ENCODE measurements at places on chromosomes 1 and 21.

- no peak for DNase-seq
These were observed 27.8 kb upstream of the GPR153 start for GRCh38 chr1:6288665-6289064.

DNA sequence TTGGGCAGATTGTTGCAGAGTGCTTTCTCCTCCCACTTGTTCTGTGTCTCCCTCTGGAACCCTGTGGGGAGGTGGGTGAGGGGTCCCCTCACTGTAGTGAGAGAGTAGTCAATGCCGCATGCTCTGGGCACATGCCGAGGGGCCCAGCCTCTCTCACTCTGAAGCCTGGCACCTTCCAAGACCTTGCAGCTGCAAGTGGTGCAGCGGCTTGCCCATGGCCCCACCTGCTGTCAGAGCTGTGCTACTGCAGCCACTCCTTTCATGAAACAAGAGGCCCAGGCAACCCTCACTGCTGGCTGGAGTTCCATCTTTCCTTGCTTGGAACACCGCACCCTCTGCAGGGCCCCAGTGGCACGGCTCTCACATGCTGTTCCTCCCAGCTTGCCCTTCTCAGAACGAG, 58.4 kb upstream of the COL6A1 start:
- DNase-seq, result peak; percentile 85

GRCh38 chr1:90282811-90283210, 287.9 kb downstream of the ZNF326 start:
- DNase-seq, result no peak

- no peak for DNase-seq
These were observed 400.5 kb downstream of the GPATCH2 start for GRCh38 chr1:217230412-217230811.

DNA sequence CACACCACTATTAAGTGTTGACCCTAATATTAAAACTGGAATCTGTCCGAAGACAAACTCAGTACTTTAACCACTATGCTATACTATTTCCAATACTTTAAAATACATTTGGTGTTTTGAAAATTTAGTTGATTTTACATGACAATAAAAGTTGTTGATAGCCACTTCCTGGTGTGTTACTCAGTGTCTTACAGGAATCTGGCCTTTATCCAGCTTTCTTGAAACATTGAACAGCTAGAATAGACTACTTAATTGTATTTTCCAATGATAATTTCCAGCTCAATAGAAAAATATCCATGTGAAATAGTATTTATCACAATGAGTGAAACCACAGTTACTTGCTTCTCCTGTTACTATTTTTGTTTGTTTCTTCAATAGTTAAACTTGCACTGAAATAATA, 369.6 kb upstream of the ADGRL4 start:
- DNase-seq, result no peak

- DNase-seq, result no peak
These were observed 77.1 kb upstream of the CD55 start for GRCh38 chr1:207244409-207244801.

GRCh38 chr21:14519000-14519399, 27.1 kb downstream of the SAMSN1 start:
- DNase-seq, result no peak

DNA sequence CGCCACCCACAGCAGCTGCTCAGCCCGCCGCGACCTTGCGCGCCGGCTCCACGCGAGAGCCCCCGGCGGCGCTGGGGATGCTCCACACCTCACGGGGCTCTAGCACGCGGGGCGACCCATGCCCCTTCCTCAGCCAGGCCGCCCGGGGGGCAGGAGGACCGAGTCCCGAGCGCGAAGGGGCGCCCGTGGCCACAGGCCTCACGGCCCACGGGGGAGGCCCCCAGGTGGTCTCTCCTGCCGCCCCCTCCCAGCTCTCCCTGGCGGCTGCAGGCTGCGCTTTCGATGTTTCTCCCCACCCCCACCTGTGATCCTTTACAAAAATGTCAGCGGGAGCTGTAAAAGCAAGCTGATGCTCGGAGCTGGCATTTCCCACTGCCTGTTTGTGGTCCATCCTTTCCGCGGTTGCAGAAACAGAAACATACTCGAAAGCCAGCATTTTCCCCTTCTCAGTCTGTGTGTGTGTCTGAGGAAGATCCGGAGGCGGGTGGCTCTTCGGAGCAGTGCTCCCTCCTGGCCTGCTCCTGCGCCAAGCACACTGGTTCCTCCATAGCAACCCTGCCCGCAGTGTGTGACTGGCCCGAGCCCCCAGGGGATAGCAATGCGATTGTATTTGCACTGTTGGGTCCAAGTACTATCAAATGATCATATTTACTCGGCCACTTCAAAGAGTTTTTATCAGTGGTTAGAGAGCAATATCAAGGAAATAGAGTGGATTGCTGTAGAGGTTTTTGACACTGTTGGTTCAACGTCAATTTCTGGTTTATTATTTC, 2.1 kb downstream of the KIF26B start:
- DNase-seq, result no peak

DNA sequence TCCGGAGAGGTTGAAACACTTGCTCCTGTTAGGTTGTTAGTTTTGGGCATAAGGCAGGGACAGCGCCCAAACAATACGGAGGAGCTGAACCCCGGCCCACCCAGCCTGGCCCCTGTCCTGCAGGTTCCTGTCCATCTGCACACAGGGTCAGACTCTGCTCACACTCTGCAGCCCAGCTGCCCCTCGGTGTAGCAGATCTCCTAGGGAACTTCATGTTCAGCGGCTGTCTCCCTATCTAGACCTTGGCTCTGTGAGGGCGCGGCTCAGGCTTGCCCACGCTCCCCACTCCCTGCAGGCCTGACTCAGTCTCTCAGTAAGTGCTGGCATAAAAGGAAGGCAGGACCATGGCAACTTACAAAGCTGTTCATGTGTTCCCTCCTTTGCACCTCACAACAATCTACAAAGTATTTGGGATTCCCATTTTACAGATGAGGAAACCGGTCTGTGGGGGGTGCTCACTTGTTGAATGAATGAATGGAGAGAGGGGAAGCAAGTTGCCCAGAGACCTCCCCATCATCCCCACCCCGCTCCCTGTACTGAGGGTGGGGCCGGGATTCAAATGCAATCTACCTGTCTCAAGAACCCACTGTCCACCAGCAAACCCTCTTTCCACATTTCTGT, 26.2 kb downstream of the ACOT11 start:
- DNase-seq, result no peak

- DNase-seq, result no peak
These were observed 14.8 kb upstream of the SLC45A1 start for GRCh38 chr1:8303141-8303540.

DNA sequence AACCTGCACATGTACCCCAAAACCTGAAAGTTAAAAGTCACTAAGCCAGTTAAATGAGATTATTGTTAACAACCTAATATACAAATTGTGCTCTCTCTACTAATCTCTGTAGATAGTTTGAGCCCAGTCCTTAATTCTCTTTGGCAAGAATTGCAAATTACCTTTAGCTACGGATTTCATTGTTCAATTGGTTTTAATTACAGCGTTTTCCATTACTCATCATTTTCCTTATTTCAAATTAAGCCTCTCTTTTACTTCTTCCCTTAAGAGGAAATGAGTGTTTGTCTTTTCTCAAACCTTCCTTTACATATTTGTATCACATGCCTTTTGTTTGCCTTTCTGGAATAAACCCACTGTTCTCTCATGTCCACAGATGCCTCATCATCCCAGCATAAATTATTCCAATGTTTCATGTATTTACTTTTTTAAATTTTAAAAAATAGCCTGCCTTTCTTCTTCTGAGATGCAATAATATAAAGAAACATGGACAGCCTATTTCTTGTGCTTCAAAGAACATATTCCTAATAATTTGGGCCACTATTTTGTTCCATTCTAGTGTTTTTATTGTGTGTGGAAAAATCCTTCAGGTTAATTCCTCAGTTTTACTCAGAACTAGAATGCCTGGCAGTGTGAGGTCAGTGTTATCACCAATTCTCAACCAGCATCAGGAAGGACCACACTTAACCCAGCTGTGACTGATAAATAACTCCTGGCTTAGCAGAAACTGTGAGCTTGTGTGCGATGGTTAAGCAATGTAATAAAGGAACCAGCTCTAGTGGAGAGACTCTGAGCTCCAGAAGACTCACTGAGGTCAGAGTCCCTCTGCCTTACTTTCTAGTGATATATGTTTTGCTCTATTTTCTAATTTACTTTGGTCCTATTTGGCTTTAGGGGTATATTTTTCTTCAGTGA, 600.5 kb downstream of the LTN1 start:
- no peak for DNase-seq

GRCh38 chr1:244286341-244286740, 165.4 kb downstream of the ADSS2 start:
- DNase-seq, result no peak

DNA sequence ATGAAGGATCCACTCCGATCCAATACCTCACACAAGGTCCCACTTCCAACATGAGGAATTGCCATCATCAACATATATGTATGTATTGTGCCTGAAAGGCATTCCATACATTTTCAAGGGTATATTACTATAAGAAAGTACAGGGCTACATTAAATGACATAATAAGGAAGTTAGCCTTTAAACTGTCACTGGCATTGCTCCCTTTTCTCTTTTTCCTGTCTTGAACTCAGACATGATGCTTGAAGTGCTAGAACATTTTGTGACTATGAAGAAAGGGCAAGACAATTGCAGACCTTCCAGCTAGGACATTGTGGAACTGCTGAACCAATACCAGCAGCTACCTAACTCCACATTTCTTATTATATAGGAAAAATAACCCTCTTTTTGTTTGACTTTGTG, 2.9 kb upstream of the TSPAN2 start:
- DNase-seq, result no peak

- DNase-seq, result no peak
These were observed 811 bp downstream of the EXO1 start for GRCh38 chr1:241848686-241849344.

- DNase-seq, result no peak
These were observed 19.6 kb upstream of the FAM89A start for GRCh38 chr1:231059566-231060193.

DNA sequence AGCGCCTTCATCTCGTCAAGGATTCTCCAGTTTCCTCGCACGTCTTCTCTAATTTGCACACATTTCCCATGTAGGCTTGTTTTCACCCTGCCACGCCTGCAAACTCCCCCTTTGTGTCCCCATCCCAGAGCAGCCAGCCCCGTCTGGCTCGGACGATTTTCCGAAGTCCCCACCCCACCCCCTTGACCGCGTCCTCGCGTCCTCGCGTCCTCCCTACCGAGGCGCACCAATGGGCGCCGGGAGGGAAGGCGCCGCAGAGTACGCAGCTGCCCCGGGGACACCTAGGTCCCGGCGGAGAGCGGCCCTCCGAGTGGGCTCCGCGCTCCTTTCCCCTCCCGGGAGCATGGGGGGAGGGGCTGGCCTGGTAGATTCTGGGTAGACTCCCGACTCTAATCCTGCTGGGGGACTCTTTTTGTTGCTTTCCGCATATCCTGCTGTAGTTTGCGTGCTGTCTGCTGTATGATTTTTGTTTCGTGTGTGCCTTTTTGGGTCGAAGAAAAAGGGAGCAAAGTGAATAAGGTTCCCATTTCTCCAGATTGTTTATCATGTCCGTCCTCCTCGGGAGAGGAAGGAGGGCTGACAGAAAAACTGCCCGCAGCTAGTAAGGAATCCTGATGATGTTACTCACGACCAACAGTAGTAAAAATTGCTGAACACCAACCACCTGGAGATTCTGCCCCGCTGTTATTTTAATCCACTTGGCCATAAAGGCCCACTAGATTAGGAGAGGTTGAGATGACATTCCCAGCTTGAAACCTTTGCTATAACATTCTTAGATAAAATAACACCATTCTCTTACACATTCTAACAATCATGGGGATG, 1.5 kb downstream of the CACHD1 start:
- no peak for DNase-seq

- peak; percentile 22 for DNase-seq
These were observed 39.0 kb downstream of the SLC37A1 start for GRCh38 chr21:42552407-42553336.

GRCh38 chr1:42319871-42320484, 15.1 kb downstream of the FOXJ3 start:
- DNase-seq, result no peak

DNA sequence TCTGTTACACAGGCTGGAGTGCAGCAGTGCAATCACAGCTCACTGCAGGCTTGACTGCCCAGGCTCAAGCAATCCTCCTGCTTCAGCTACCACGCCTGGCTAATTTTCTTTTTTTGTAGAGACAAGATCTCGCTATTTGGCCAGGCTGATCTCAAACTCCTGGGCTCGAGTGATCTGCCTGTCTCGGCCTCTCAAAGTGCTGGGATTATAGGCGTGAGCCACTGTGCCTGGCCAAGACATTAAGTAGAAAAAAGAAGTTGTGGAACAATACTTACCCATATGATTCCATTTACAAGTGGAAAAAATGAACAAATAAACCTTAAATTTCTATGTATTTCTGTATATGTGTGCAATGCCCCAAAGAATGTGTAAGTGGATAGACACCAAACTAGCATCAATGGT, 30.3 kb upstream of the ID3 start:
- DNase-seq, result no peak

GRCh38 chr1:67339623-67340343, 32.1 kb downstream of the IL12RB2 start:
- DNase-seq, result no peak

DNA sequence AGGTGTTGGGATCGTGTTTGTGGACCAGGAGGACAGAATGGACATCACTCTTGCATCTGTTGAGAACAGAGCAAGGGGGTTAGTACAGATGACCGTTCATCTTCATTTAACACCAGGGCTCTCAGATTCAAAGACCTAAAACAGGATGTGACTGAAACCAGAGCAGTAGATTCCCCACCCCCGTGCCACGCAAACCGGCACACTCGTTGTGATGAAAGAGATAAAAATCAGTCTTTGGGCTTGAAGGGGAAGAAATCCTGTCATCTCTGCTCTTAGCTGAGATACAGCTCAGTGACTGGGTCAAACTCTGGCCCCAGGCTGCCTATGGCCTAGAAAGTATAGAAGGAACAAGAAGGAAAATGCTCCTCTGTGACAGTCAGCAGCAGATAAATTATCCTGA, 146.2 kb upstream of the KRTAP19-8 start:
- DNase-seq, result no peak

- DNase-seq, result no peak
These were observed 2.6 kb downstream of the PTTG1IP start for GRCh38 chr21:44870748-44871495.

DNA sequence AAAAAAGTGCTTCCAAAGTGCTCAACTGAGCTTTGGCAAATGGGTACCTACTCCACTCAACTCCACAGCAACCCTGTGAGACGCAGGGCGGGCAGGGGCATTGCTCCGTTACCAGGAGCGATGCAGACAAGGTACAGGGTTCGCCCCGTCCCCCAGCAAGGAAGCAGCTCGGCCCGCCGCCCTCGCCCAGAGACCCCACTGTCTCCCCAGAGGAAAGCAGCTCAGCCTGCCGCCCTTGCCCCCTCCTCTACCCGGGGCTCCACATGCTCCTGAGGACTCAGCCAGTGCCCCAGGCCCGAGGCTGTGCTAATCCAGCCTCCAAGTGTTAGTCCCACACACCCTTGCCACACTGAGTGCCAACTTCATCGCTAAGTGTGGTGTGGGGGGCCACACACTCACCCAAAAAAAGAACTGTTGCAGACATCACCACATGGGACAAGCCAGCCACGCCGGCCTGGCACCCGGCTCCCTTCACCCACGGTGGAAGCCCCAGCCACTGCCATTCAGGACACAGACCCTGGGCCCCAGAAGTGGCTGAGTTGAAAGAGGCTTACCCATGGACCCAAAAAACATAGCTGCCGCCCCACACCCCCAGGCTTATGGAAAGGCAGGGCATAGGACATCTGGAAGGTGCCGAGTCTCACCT, 26.3 kb downstream of the WDR4 start:
- DNase-seq, result no peak

GRCh38 chr1:234772345-234773147, 162.6 kb upstream of the IRF2BP2 start:
- no peak for DNase-seq

GRCh38 chr1:17194615-17195528, 10.1 kb upstream of the PADI1 start:
- no peak for DNase-seq

- peak; percentile 30 for DNase-seq
These were observed 1.8 kb downstream of the DISC1 start for GRCh38 chr1:231628207-231628876.

All from dorsolateral prefrontal cortex (tissue), 122 donors.